Stimulated activated naive CD8-positive, alpha-beta T cell treated with anti-CD3 and anti-CD28 coated beads, Interleukin-15, Interleukin-2, amounts not matched to agents 100 U/mL and 50 U/mL, for 24 hours (primary cell): ENCODE measurements at places on chromosomes 1 and 21.

GRCh38 chr21:30981403-30981802, 56.9 kb downstream of the KRTAP19-8 start:
- no peak for DNase-seq

- DNase-seq = no peak
Measured at GRCh38 chr1:229440851-229441537, 7.1 kb upstream of the ACTA1 start.

- DNase-seq = no peak
Measured at GRCh38 chr1:76209648-76210047, 135.1 kb downstream of the ST6GALNAC3 start.

- DNase-seq = no peak
Measured at GRCh38 chr1:236578661-236579060, 25.7 kb downstream of the HEATR1 start.
